D721Med (cell line): ENCODE measurements at places on chromosomes 2 and 18.

DNA sequence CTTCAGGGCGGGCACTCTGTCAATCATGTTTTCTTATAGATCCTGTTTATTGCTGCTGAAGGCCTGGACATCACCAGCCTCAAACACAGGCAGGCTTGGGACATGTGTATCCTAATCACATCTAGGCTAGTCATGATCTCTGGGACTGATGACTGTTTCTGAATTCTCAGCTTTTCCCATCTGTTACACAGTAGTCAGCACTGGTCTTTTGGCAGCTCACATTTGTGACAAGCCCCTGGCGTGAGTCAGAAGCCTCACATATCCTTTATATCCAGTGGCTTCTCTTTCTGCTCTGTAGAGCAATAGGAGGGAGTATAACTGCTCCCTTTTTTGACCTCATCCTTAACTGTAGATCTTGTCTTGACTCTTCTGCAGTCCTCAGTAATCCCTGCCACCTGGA, 4.5 kb downstream of the SEMA4F start:
- DNase-seq = no peak

GRCh38 chr2:78941751-78942150, 83.8 kb upstream of the REG3G start:
- no peak for DNase-seq

DNA sequence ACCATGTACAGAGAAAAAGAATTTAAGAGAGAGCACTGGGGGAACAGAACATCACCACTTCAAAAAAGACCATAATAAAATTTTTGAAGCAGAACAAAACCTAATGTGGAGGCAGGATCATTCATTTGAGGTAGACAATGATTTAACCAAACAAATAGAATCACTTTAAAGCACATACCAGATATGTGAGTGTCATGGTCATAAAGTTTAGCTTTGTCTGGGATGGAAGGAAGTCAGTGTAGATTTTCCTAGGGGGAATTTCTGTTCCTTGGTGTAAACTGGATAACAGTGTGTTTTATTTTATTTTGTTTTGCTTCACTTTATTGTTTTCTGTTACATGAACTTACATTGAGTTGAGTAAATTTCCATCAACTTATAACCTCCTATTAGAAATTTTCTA, 120.8 kb downstream of the CRIM1 start:
- DNase-seq = no peak

DNA sequence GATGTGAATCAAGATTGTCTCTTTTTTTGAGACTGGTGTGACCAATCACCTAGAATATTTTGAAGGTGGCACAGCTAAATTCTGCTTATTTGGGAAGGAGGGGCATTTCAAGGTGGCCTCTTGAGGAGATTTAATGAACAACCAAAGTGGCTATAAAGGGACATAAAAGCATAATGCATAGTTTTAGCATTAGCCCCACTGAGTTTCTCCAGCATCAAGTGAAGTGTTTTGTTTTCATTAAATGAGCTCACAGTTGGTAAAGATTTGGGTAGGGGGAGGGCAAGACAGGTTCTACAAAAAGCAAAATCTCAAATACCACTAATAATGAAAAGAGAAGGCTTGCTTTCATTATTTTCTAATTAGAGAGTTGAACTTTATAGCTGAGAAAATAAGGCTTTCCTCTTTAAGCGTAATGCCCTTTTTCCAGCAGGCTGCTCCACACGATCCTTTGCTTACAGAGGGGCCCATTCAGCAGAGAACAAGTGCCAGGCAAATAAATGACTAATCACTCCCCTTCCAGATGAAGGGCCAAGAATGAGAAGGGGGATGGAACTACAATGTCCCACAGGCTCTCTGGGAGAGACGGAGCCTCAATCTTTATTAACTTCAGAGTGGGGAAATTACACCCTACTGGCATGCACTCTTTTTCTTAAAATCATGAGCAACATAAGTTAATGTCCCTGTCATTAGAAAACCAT, 35.9 kb downstream of the LHCGR start:
- no peak for DNase-seq

GRCh38 chr2:3116371-3116770, 261.2 kb downstream of the EIPR1 start:
- DNase-seq = no peak

- DNase-seq = no peak
Observed at GRCh38 chr2:184113696-184114403, 484.5 kb upstream of the ZNF804A start.

GRCh38 chr2:163610817-163611556, 124.8 kb downstream of the FIGN start:
- DNase-seq = no peak

DNA sequence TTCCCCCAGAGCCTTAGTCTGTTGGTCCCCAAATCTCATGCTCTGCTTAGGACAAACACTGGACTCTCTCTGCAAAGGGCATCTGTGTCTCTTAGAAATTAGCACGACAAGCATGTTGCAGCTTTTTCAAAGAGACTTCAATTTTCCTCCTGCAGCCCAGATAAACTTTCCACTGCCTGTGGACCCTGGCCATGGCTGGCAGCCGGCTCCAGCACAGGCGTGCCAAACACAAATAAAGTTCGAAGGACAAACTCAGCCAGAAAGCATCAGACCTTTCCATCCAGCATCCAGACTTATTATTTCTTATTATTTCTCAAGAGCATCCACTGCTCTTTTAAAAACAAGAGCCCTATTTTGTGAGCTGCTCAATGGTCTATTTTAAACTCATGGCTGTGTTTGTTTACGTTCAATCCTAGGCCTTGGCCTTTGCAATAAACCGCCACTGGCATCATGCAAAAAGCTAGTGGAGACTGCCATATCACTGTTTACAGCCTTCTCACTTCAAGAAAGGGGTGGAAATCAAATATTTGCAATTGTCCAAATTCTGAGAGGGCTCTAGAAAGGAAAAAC, 300.8 kb downstream of the BCL11A start:
- no peak for DNase-seq

- no peak for DNase-seq
Observed at GRCh38 chr2:215460682-215461382, 25.0 kb upstream of the FN1 start.

DNA sequence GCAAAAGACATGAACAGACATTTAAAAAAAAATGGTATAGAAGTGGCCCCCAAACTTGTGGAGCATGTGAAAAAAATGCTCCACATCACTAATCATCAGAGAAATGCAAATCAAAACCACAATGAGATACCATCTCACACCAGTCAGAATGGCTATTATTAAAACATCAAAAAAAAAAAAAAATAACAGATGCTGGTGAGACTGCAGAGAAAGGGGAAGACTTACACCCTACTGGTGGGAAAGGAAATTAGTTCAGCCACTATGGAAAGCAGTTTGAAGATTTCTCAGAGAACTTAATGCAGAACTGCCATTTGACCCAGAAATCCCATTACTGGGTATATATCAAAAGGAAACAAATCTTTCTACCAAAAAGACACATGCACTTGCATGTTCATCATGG, 164.8 kb downstream of the RIT2 start:
- DNase-seq = no peak

DNA sequence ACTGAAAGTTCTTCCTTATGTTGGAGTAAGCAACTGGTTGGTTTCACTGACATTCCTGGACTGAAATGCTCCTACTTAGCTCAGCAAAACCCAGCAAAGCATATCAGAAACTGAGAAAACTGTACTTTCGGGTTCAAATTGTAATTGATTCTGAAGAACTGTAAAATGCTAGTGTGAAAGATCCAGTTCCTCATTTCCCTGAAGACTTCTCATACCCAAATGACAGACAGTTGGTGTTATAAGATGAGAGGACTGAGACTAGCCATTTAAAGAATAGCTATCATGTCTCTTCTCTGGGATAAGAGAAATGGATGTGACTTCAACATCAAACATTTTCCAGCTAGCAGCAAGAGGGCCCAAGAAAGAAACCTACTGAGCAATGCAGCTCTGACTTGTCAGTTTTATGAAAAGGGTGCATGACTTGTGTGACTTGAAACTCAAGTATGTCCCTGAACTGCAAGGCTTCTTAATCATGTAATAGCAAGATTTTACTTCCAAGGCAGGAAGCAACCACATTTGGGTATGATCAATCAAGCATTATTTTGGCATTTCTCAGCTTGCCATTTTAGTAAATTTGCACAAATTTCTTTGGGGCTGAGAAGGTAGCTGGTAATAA, 420.3 kb upstream of the MMADHC start:
- no peak for DNase-seq

GRCh38 chr18:36592282-36592681, 236.5 kb downstream of the TPGS2 start:
- DNase-seq = no peak

DNA sequence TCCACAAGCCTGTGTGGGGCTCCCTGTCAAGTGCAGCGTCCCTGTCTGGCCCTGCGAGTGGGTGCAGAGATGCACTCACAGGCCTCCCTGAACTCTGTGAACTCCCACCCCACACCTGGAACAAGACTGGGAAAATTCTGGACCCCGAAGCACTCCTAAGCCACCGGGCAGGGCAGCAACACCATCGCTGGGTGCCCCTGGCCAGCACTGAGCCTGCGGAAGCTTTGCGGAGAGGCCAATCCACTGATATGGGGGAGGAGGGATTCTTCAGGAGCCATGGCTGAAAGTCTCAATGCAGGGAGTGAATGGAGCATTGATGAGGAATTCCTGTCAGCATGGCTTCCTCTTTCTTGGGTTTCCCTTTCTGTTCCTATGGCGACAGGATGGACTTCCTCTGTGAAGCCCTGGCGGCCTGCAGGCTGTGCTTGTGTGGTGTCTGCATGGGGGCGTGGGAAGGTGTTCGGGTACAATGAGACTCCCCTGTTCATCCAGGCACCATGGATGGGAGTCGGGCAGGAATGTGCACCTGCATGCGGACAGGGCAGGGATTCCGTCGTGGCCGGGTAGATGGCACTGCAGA, 15.1 kb downstream of the TRIB2 start:
- DNase-seq = no peak
